ENCODE measurements at places on chromosomes 2 and 18.

- DNase-seq: no peak
These were observed 25.7 kb downstream of the MC2R start for GRCh38 chr18:13889671-13890070.

DNA sequence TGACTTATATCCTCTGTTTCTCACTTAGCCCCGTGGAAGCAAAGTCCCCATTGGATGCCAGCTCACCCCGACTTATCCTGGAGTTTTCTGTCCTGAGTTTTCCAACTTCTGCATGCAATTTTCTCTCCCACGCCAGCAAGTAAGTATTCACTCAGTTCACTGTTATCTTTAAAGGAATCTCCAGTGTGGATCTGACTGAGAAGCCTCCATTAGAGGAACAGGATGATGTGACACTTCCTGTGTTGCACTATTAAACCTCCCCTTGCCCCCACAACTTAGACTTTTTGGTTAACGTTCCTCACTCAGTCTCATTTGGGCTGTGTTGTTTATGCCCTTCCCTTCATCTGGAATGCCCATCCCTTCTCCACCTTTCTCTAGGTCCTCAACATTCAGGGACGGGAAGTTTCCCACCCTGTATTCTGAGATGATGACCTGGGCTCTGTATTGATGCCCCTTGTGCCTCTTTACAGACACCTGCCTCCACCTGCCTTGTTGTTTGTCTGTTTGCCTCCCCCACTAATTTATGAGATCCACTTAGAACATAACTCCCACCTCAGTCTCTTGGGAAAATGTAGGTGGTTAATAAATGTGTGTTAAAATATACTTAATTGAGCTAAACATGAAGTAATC is 536.1 kb upstream of the RAB6C start:
- no peak for DNase-seq

DNA sequence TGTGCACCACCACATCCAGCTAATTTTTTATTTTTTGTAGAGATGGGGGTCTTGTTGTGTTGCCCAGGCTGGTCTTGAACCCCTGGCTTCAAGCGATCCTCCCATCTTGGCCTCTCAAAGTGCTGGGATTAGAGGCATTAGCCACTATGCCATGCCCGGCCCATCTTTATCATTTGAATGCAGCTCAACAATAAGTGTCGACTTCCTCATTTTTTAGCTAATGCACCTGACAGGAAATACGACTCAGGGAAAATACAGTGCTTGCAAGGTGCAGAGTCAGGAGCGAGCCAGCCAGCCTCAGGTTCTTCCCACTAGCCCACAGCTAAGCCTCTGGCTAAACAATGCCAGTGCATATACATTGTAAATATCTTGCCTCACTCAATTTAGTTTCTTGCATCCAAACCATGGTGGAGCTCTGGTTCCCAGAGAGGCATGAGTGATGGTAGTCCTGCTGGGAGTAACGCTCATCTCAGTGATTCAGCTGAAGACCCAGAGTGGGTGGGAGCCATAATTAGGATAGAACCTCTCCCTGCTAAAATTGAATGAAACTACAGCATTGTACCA is 135.0 kb downstream of the TGIF1 start:
- peak; percentile 33 for DNase-seq

GRCh38 chr2:236719192-236719635 is 149.6 kb downstream of the ACKR3 start:
- DNase-seq: no peak

- DNase-seq: no peak
These were observed 158.5 kb downstream of the THADA start for GRCh38 chr2:43437363-43437762.

GRCh38 chr2:74148457-74149246 is 940 bp upstream of the BOLA3 start:
- peak; percentile 8 for DNase-seq

DNA sequence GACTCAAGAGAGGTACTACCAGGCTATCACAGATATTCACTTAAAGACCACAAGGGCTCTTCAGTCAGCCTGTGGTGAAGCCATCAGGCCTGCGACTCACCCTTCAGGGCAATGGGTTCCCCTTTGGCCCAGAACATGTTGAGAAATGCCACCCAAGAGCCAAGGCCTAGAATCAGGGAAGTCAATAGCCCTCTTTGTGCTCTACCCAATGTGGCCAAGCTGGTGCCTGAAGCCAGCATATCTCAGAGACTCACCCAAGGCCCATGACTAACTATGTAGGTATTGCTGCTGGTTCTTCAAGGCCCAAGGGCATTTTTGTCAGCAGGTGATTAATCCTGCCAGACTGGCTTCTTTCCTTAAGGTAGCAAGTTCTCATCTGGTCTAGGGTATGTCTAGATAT is 338.9 kb upstream of the SETBP1 start:
- peak; percentile 61 for DNase-seq

- DNase-seq: no peak
These were observed 24.3 kb upstream of the STAT1 start for GRCh38 chr2:191038241-191038725.

DNA sequence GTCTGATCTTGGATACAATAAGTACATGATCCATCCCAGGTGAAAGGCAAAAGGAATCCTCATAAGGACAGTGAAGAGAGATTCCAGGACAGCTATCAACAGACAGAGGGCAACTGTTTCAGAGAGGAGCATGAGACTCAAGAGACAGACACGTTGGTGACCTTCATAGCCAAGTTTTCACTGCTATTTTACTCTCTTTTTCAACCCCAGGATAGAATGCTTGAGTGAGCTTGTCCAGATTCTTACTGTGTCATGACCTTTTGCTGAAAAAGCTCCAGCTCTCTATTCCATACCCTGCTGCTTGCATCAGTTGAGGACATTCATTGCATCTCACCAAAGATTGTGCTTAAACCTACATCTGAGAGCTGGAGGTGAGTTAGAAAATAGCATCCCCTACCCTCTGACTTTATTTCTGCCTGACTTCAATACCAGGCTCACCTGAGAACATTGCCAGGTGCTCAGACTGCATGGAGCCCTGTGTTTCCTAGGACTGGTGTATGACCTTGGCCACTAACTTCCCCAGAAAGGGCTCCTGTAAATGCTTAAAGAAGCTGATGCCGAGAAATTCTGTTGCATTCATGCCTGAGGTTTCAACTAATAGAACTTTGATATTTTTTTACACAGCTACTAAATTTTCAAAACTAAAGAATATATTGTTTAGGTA is 70.4 kb upstream of the TMEM17 start:
- no peak for DNase-seq

DNA sequence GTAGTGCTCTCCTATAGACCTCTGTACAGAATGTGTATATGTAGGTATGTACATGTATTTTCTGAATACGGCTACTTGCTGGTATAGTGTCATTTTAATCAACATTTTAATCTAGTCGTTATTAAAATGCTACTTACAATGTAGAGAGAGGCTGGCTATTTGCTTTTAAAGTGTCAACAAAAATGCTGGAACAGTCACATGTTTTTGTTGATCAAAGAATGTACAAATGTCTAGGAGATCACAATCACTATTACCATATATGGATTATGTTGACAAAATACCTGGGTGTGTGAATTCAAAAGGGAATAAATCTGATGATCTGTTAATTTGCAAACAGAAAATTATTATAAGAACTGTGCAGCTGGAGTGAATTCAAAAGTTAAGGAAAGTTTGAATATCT is 170.3 kb downstream of the CAMKMT start:
- DNase-seq: no peak

GRCh38 chr18:10398571-10398970 is 55.9 kb upstream of the APCDD1 start:
- DNase-seq: no peak

DNA sequence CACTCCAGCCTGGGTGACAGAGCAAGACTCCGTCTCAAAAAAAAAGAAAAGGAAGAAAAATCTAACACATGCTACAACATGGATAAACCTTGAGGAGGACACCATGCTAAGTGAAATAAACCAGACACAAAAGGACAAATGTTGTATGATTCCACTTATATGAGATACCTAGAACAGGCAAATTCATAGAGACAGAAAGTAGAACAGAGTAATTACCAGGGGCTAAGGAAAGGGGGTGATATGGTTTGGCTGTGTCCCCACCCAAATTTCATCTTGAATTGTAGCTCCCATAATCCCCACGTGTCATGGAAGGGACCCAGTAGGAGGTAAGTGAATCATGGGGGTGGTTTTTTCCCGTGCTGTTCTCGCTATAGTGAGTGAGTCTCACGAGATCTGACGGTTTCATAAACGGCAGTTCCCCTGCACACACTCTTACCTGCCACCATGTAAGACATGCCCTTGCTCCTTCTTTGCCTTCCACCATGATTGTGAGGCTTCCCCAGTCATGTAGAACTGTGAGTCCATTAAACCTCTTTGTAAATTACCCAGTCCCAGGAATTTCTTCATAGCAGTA is 91.4 kb upstream of the CABLES1 start:
- DNase-seq: no peak

DNA sequence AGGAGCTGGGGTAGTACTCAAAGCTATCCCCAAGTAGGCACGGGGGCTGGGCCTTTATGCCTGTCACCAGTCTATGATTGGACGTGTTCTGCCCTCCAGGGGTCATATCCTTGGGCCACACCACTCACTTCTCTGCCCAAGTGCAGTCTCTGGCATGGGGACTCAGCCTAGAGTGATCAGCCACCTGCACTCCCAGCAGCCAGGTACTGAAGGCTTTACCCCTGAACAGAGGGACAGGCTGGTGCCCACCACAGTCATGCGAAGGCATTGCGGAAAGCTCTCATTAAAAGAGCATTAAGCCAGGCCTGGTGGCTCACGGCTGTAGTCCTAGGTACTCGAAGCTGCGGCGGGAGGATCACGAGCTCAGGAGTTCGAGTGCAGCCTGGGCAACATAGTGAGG is 199.4 kb downstream of the AGAP1 start:
- DNase-seq: no peak

GRCh38 chr2:209314653-209315052 is 109.2 kb upstream of the MAP2 start:
- no peak for DNase-seq

All from suppressor macrophage (primary cell).